Activated CD8-positive, alpha-beta memory T cell treated with anti-CD3 and anti-CD28 coated beads for 24 hours (primary cell): ENCODE measurements at places on chromosomes 6 and 20.
A peak's percentile ranks its signal among the peaks of the same experiment; 100 is the strongest.

DNA sequence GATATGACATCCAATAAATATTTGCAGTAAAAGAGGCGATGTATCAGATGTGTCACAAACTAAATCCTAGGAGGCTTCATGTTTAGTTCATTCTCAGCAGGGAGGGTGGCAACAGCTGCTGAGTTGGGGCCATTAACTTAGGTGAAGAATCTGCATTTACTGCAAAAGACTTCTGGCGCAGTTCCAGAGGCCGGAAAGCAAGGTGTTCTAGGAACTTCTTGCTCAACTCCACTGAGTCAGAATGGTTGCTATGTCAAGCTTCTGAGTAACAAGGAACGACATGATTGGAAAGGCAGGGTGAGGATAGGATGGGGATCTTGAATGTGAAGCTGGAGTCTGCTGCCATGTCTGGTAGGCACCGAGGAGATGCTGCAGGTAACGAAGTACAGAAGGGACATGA is 11.7 kb downstream of the ADNP start:
- DNase-seq = no peak

GRCh38 chr6:132192631-132193030 is 208.6 kb downstream of the MOXD1 start:
- no peak for DNase-seq

DNA sequence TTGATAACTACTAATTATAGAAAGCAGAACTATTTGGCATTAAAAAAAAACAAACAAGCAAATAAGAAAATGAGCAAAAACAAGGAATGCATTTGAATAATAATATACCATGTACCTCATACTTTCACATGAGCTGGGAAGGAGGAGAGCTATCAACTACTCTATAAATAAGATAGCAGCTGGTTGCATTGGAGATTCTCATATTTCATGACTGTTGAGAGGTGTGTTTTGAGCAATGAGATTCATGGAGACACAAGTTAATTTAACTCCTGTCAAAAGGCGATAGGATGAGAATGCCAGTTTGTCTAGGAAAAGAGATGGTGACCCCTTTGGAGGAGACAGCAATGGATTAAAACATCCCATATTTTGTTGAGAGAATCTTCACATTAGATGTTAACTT is 348.8 kb upstream of the SPTLC3 start:
- no peak for DNase-seq

DNA sequence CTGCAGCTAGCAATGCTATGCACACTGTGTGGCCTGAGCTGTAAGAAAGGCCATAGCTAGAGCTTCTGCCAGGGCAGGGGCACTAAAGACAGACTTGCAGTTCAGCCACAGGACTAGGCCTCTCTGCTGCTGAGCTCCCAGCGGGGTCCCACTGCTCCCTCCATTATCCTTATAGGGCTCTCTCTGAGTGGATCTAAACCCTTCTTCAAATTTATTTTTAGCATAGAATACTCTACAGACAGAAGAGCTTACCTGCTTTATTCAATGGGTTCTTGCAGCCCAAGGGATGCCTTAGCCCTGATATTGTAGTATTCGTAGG is 100.9 kb upstream of the MLN start:
- no peak for DNase-seq

DNA sequence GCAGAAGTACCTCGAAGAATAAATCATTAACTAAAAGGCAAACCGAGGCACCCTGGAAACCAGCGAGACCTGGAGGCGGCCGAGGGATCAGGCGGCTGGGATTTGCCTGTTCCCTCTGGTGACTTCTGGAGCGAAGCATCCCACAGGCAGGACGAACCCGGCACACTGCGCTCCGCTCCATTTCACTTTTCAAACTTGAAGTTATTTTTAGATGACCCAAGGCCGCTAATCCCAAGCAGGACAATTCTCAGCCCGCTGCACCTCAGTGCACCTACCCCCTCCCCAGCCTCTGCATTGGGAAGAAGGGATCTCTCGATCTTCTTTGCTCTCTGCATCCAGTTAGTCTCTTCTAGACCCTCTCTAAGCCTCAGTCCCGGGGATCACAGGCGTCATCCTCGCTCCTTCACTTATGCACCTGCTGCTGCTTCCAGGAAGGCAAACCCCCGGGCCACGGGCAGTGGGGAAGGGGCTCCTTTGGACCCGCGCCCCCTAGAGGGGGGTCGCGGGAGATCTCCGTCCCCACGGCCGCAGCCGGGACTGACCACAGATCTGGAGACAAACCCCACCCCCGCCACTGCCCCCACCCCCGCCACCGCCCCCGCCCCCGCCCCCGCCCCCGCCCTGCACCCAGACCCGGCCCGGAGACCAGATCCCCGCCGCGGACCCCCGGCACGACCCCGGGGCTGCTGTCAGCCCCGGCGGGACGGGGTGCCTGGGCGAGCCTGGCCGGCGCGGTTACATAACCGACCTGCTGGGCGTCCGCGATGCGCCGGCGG is 636 bp downstream of the RCAN2 start:
- DNase-seq = no peak

DNA sequence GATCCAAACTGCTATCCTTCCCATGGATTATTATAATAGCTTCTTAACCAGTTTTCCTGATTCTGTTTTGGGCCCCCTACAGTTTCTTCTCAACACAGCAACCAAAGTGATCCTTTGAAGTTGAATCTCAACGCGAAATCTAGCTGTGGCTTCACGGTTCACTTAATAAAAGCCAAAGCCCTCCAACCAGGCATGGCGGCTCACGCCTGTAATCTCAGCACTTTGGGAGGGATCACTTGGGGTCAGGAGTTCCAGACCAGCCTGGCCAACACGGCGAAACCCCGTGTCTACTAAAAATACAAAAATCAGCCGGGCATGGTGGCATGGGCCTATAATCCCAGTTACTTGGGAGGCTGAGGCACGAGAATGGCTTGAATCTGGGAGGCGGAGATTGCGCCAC is 3.3 kb downstream of the RMND1 start:
- DNase-seq = no peak

GRCh38 chr6:161829291-161829729 is 555.4 kb upstream of the AGPAT4 start:
- no peak for DNase-seq

GRCh38 chr6:41642090-41642959 is 4.1 kb downstream of the MDFI start:
- DNase-seq = no peak

DNA sequence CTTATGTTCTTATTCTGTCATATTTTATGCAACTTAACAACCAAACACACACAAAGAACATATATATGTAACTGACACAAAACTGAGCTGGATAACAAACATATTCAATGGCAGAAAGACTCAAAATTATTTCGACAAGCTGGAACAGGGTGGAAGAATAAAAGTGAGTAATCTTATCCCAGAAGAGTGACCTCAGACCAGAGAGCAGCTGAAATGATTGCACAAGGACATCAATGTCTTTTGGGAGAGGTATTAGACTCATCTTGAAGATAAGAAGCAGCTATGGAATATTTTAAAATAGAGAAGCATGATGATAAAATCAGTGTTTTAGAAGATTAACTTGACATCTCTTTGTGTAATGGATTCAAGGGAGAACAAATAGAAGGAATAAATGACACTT is 191.6 kb upstream of the PRDM1 start:
- no peak for DNase-seq

DNA sequence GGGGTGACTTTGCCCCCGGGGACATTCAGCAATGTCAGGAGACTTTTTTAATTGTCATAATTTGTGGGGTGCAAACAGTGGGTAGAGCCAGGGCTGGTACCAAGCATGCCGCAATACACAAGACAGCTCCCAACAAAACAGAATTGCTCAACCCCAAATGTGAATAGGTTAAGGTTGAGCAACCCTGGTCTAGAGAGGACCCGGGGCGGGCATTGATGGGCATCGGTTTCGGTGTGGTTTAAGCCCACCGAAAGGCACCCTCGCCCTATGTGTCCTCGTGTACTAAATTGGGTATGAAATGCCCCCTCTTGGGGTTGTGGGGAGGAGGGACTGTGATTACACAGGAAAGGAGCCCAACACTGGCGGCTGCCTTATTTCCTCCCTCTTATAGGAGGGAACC is 36.0 kb downstream of the KIAA1755 start:
- no peak for DNase-seq

GRCh38 chr6:135866445-135867123 is 15.1 kb downstream of the PDE7B start:
- DNase-seq = no peak

- no peak for DNase-seq
These were observed 36.8 kb downstream of the PNLDC1 start for GRCh38 chr6:159836718-159837490.

DNA sequence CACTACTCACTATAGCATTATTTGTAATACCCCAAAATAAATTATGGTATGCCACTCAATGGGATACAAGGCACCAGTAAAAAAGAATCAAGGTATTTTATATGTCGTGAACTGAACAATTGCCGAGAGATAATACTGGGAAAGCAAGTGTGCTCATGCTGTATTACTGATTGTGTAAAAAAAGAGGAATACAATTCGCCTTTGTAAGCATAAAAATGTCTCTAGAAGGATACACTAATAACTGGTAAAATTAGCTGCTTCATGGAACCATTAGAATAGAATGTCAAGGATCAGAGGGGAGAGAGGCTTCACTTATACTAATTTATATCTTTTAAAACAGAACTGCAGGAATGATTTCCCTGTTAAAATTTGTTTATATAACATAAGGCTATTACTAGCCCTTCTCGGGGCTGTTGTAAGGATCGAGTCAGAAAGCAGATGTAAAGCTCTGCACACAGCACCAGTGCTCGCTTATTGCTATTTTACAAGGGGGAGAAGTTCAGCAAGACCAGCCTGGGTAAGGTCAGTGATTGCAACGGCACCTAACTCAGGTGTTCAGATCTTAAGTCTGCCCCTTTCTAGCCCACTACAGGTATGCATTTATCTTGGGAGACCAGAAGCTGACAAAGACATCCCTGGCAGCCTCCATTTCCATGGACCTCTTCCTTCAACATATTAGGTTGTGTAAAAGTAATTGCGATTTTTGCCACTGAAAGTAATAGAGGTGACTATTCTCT is 61.6 kb downstream of the MYH7B start:
- DNase-seq = no peak

GRCh38 chr20:54043076-54043967 is 27.1 kb downstream of the BCAS1 start:
- DNase-seq = no peak

- DNase-seq = no peak
These were observed 46.0 kb downstream of the STX7 start for GRCh38 chr6:132466952-132467351.

- DNase-seq = no peak
These were observed 248.0 kb downstream of the ESR1 start for GRCh38 chr6:152055517-152055916.

- no peak for DNase-seq
These were observed 199.0 kb downstream of the JARID2 start for GRCh38 chr6:15444881-15445280.

- DNase-seq = no peak
These were observed 21.1 kb downstream of the RAET1L start for GRCh38 chr6:150004101-150004782.

GRCh38 chr6:14016432-14016831 is 91.7 kb downstream of the RNF182 start:
- DNase-seq = no peak

- DNase-seq = no peak
These were observed 54.9 kb upstream of the IER3 start for GRCh38 chr6:30799210-30799609.

GRCh38 chr20:32574296-32575226 is 10.6 kb downstream of the NOL4L start:
- peak; percentile 77 for DNase-seq

DNA sequence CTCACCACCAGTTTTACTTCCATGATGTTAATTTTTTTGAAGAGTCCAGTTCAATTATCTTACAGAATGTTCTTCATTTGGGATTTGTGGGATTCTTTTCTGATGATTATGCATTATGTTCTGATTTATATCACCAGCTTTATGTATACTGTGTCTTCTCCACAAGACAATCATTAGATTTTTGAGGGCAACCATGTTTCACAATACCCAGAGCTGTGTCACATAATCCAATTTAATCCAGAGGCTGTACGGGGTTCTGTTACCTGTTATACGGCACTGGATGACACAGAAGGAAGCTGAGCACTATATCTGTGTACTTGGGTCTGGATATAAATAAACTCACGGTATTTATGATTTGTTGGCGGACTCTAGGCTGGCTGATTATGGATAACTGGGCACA is 41.6 kb upstream of the RPN2 start:
- DNase-seq = no peak

- no peak for DNase-seq
These were observed 61.3 kb upstream of the FERMT1 start for GRCh38 chr20:6184086-6184485.

GRCh38 chr6:108186226-108186625 is 20.4 kb downstream of the NR2E1 start:
- no peak for DNase-seq

GRCh38 chr6:156953479-156954146 is 176.4 kb downstream of the ARID1B start:
- no peak for DNase-seq

- peak; percentile 67 for DNase-seq
These were observed 56.4 kb upstream of the DUSP22 start for GRCh38 chr6:235763-236360.

GRCh38 chr6:26311012-26311384 is 54.0 kb upstream of the BTN3A2 start:
- peak; percentile 82 for DNase-seq

GRCh38 chr20:50194831-50195523 is 4.3 kb downstream of the CEBPB start:
- no peak for DNase-seq

DNA sequence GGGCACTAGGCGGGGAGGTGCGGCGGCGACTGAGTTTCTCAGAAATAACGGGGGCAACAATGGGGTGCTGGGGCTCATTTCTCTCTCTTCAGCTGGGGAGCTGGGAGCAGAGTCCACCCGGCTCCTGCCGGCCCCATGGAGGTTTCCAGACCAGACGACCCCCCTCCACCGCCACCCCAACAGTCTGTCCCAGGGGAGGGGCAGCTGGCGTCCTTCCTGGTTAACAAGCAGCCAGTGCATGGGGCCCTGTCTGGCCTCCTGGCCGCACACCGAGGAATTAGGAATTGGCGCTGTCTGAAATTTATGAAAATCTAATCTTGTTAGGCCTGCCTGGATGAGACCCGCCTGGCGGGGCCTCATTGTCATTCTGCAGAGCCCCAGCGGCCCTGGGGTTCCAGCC is 42.4 kb downstream of the PMEPA1 start:
- no peak for DNase-seq
